ENCODE measurements at places on chromosomes 4 and X. TPM values are rescaled to one million over a fixed set of nuclear protein-coding genes. Genes with fewer than 3 reads are reported as not detected.

Gene GPR82
- total RNA-seq: not detected

DNA sequence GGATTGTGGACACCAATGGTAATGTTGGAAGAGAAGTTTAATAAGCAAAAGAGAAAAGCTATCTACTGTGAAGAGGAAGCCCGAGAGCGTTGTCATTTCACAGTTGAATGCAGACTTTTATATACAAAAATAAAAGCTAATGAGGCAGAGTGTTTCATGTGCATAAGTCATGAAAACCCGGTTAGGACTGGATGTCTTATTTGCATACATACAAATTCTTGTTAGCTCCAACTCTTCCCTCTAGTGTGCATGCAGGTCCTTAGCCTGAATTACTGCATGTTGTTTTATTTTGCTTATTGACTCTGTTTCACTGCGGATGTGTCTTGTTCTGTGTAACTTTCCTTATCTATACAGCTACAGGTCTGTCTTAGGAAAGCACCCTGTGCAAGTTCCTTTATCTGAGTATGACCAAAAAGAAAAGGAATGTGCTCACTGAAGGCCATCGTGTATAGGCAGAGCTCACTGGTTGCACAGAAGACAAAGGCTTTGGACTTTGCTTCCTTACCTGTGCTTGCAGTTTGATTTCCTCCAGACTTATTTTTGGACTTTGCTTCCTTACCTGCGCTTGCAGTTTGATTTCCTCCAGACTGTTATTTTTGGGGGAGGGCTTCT is 25.1 kb upstream of the UGT2B11 start:
- no peak for DNase-seq

DNA sequence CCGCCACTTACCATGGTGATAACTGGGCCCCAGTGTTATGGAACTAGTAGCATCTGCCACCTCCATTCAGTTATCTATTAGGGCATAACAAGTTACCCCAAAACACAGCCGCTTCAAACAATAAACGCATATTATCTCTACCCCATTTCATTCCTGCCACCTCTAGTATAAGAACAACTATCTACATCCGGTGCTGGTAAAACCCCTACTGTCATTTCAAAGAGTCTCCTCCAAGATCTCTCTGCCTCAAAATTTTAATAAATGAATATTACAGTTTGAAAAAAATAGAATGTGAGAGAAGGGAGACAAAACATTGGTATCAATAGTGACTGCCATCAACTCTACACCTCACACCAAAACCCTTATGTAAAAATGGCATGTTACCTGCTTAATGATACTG is 35.5 kb upstream of the RBPJ start:
- DNase-seq: no peak

DNA sequence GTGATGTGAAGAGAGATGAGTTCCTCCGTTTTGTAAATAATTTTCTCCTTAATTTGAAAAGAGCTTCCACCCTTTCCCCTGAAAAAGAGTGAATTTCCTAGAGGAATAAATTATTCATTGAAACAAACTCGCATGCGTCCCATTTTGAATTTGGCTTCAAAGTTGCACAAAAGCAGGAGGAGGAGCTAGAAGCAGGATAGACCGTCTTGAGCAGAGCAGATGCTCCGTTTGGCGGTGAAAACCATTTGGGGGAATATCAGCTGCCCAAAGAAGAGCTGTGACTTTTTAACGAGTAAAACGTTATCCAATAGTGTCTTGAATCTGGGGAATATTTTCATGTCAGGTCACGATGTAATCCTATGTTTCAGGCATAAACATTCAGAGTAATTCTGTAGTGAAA is 42.0 kb downstream of the FAM149A start:
- no peak for DNase-seq

All from myocyte (in vitro differentiated cells).